GM06990 (cell line): ENCODE measurements at places on chromosomes 3 and 15.
A peak's percentile ranks its signal among the peaks of the same experiment; 100 is the strongest.

DNA sequence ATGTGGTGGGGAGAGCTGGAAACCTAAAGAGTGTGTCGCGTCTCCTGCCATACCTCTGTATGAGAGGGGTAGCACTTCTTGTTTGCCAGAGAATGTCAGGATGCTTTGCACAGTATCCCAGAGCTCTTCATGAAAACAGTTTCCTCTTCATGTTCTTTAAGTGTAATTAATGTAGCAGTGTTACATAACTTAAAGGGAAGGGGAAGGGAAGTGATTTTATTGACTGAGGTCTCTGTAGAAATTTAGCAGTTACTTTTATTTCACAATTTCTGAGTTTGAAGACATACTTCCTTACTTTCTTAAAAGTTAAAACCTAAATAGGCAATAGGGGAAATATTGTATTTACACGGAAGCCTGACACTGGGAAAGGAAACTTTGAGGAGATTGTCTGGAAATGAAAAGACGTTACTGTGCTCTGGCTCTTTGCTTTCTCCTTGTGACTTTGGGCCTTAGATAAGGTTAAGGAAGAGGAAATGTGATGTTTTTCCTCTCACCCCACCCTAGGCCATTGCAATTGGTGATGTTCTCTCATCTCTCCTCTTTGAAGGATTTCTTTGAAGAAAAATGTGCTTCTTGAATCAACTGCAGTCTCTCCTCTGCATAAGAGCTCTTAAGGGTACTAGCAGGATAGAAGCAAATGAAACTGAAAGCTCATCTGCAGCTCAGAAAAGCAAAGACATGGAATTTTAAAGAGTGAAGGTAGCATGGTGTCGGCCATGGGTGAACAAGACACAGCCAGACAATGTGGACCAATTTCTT, 6.0 kb downstream of the NXPE3 start:
- DNase-seq: no peak

DNA sequence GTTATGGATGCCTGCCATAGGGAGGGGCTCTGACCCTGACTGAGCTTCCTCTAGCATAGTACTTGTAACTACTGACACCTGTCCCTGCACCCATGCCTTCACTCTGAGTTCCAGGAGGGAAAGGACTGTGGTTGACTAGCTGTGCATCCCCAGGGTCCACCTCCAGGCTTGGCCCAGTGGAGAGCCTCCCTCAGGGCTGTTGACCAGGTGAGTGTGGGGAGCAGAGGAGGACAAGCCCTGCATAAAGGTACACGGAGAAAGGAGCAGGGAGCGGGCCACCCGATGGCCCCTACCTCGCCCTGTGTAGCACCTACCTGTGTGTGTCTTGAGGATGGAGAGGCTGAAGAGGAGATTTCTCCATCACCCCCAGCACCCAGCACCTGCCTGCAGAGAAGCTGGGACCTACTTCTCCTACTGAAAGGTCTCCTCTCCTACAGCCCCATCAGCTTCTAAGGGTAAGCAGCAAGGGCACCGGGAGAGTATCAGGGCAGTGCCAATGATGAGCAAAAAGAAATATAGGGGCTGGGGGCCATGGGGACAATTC, 6.7 kb upstream of the LTF start:
- DNase-seq: no peak

- no peak for DNase-seq
These were observed 543.3 kb downstream of the ZBBX start for GRCh38 chr3:166836836-166837235.

DNA sequence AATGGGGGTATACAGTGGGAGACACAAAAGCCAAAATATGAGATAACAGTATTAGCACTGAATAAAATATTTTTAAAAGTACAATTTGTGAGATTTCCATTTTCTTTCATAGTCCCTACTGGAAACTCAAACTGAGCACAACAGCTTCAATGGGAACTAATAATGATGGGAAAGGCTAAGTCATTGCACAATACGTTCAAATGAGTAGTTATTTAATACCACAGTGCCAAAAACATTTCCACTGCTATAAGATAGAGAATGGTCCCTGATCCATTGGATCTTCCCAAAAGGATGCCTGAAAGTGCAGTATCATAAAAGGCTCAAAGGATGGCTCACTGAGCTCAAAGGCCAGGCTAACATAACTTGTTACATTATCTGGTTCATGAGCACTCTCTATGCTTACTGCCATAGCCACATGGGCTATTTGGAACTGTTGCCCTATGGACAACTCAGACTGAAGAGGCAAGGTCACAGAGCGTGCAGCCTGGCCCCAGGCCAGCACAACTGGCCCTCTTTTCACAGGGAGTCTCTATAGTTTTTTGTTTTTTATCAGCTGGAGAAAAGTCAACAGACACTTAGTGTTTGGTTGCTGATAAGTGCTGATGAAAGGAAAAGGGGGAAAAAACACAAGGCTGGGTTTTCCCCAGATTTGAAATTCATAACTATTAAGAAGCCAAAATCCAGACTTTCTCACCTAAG, 54.1 kb upstream of the PPIB start:
- no peak for DNase-seq

- DNase-seq: peak; percentile 28
These were observed 61.8 kb downstream of the RUBCN start for GRCh38 chr3:197674741-197675562.

DNA sequence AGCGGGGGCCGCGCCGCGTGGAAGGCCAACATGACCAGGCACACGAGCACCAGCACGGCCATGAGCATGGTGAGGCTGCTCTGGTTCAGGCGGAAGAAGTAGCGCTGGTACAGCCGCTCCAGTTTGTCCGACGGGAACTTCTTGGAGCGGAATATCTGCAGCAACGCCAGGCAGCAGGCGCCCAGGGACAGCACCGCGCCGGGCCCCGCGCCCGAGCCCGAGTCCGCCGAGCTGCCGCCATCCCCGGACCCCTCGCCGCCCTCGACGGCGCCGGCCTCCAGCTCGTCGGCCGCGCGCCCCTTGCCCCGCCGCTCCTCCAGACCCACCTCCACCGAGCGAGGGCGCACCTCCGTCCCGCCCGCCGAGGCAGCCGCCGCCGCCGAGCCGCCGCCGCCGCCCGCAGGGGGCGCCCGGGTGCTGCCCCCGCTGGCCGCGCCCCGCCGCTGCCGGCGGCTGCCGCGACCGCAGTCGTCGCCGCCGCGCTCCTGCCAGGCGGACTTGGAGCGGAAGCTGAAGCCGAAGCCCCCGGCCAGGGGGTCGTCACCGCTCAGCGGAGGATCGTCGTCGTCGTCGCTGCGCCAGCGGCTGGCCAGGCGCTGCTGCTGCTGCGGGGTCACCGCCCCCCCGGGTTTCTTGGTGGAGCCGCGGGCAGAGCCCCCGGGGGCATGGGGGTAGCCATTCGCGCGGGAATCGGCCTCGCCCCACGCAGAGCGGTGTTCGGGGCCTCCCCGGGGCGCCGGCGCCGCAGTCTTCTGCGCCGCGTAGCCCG, 957 bp downstream of the ADCY5 start:
- no peak for DNase-seq

GRCh38 chr15:70339571-70340493, 242.1 kb upstream of the TLE3 start:
- no peak for DNase-seq

DNA sequence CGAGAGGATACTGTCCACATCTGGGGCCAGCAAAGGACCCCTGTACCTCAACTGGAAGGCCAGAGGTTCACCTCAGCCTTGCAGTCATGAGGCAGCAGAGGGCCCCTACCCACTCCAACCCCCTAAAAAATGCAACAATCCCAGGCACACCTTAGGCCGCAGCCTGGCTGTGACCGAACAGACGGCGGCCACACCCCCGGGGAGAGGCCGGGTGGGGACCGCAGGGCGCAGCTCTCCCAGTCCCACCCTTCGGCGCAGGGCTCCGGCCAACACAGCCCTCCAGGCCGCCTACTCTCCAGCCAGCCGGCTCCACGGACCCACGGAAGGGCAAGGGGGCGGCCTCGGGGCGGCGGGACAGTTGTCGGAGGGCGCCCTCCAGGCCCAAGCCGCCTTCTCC, 457 bp upstream of the DNAJA4 start:
- DNase-seq: no peak

GRCh38 chr15:33190539-33190938, 4.0 kb downstream of the FMN1 start:
- DNase-seq: no peak

DNA sequence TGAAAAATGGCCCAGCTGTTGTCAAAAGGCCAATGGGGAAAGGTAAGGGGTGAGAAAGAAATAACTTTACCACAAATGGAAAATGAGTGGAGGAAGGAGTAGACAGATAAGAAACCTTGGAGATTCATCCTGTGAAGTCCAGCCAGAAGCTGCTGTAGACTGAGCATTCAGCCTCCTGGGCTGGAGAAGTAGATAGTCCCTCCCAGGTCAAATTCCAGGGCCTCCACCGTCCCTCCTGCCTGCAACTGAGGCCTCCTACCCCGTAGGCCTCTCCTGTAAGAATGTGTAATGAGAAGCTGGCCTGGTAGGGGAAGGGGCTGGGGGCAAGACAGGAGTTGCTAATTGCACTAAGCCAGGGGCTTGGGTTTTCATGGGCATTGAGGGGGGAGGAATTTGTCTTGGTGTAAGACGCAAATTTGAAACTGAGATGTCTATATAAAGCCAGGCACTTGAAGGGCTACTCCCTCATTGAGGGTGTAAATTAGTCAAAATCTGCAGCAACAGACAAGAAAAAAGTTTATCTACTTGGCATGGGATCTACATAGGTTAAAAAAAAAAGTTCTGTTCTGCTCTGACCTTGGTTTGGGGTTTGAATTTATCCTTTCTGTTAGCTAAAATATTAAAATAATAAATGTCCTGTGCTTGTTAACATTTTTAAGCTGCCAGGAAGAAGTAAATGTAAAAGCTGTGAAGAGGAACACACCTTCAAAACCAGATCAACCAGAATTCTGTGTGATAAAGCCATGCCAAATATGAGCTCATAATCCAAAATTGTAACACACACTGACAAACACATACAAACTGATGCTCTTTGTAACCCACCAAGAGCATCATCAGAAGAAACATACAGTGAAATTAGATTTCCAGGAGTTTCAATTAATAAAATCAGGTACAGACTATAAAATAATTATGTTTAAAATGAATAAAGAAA, 1.7 kb upstream of the RBP2 start:
- no peak for DNase-seq

DNA sequence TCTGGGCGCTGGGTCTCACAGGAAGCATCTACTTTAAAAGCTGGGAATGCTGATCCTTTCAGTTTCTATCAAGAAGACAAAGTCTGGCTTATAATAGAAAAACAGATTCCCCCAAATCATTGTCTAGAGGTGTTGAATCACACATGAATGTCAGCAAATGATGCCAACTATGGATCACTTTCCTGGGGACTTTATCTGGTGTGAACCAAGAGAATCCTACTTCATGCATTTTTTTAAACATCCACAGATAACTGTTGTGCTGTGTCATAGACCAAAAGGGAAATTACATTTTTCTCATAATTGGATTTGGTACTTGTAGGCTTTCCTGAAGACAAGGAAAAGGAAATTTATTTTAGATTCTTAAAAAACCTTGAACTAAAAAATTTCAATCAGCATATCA, 132.7 kb downstream of the CD47 start:
- no peak for DNase-seq

- no peak for DNase-seq
These were observed 15.2 kb upstream of the RTP2 start for GRCh38 chr3:187717572-187717971.

DNA sequence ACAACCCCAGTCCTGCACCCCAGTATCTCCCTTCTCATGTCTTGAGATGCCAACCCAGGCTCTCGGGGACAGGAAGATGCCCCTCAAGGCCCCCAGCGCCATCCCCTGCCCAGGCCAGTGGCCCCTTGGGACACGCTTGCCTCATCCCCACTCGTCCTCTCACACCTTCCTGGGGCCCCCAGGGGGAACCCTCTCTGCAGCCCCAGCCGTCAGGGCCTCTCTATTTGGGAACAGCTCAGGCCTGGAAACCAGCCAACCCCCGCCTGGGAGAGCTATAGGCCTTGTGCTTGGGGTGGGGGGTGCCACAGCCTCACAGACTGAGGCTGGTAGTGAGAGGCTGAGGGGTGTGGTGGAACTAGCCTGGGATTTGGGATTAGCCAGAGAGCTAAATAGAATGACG, 7.8 kb downstream of the LINGO1 start:
- DNase-seq: no peak

DNA sequence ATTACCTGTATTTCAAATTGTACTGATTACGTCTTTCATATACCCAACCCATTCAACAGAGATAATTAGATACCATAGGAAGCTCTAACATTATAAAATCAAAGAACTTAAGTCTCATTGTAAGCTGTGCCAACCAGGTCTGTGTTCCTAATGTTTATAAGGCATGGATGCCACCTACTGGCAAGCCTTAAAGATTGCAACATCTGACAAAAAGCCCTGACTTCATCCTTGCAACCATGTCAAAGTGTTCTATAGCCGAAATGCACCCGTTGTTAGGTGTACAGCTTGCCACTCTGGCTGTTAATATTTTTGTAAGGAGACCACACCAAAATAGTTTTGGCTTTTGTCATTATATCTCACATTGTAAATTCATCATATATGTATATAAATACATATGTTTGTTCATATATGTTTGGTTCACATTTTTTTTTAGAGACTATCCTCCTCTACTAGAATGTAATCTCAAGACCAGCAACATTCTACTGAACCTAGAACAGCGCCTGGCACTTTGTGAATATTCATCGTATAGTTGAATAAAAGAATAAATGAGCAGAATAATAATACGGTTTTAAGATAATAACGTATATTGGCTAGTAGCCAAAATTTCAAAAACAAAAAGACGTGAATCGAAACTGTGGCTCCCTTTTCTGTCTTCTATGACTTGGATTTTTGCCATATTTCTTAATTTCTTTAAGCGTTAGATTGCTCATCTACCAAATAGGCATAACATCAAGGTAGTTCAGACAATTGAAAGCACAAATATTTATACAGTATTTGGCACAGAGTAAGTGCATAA, 258.1 kb downstream of the TBL1XR1 start:
- DNase-seq: peak; percentile 30

DNA sequence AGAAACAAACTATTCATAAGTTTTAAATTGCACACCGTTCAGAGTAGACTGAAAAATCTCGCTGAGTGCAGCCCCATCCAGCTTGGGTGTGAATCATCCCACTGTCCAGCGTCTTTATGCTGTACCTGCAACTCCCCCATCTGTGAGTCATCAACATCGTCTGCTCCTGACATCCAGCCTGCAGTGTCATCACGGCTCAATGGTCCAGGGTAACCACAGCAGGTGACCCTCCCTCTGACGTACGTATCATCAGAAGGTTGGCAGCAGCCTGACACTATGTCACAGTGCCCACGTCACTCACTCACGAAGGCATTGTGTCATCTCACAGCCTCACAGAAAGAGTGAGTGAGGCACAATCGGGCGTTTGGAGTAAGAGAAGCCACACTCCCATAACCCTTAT, 65.2 kb downstream of the TPRA1 start:
- DNase-seq: no peak

GRCh38 chr3:13403847-13404246, 16.3 kb downstream of the NUP210 start:
- DNase-seq: no peak

GRCh38 chr3:127396473-127396872, 108.6 kb upstream of the PRR20G start:
- no peak for DNase-seq

GRCh38 chr15:72599855-72600464, 54.5 kb upstream of the GOLGA6B start:
- DNase-seq: no peak
